ENCODE measurements at places on chromosomes 4 and X.

DNA sequence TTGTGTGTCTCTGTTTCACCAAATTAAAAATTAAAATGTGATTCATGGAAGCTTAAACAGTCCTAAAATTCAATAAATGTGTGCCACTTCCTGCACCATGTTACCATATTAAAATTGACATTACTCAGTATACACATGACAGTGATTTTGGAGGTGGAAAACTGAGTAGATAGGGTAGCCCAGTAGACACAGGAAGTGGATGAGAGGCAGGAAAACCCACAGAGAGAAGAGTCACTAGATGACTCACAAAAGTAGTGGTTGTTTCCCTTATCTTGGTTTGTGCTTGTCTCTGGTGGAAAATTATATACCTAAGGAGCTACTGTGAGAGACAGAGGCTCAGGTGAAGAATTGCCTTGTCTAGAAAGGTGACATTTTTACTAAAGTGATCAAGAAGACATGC is 375.8 kb upstream of the CXorf51B start:
- DNase-seq: no peak

- peak; percentile 13 for DNase-seq
These were observed 105.6 kb downstream of the CNKSR2 start for GRCh38 chrX:21479695-21480270.

DNA sequence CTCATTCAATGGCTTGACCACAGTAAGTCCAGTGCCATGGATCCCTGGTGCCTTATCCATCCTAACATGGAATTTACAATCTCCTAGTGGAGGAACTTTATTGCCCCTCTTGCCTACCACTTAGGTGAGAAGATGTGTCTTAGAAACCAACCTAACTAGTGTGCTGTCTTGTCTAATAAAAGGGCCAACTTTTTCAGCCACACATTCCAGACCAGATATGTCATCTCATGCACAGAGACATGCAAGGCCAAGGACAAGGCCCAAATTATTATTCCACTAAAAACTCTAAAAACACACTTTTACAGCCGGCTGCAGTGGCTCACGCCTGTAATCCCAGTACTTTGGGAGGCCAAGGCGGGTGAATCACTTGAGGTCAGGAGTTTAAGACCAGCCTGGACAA is 10.6 kb upstream of the PRDX4 start:
- DNase-seq: no peak

GRCh38 chr4:140271553-140271952 is 101.9 kb upstream of the SCOC start:
- DNase-seq: no peak

DNA sequence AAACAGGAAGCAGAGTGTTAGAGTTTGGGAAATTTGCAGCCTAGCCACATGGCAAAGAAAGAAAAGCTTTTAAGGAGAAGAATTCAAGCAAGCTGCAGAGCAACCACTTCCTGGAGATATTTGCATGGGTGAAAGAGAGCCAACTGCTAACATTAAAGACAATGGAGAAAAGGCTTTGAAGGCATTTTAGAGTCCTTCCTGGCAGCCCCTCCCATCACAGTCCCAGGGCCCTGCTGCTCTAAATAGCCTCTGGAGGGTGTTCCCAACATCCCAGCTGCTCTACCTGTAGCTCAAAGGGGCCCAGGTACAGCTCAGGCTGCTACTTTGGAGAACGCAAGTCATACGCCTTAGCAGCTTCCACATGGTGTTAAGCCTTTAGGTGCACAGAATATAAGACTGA is 235.9 kb upstream of the FMR1 start:
- no peak for DNase-seq

- no peak for DNase-seq
These were observed 13.3 kb downstream of the CETN2 start for GRCh38 chrX:152817078-152817764.

DNA sequence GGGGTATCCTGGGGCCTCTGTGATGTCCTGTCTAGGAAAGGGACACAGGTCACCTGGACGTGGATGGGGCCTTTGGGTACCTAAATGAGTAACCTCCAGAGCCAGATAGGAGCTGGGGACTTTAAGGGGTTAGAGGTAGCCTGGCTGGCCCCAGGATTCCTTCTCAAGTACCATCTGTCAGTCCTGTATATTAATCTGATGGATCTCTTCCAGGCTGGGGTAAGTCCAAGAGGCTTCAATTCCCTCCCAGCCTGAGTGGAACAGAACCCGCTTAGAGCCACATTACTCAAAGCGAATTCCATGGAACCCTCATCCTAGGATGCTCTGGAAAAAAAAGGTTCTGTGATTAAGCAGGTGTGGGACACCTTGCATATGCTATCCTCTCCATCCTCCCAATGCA is 24.8 kb upstream of the MAP3K15 start:
- no peak for DNase-seq

- DNase-seq: no peak
These were observed 5.3 kb upstream of the GPR78 start for GRCh38 chr4:8574796-8575370.

DNA sequence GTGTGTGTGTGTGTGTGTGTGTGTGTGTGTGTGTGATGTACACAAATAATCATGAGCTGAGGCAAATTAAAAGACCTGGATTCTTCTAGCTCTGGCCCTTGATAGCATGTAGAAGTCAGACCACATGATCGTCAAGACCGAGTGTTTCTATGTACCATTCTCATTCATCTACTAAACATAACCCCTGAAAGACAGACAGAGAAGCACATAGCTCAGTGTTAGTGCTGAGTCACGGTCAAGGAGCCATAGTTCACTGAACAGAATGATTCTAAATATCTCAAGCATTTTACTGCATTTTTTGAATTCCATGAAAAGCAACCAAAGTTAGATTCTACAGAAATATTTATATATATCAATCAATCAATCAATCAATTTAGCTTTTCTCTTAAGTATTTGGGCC is 412.3 kb upstream of the CXorf51A start:
- DNase-seq: no peak

- no peak for DNase-seq
These were observed 15.6 kb upstream of the UGT2A1 start for GRCh38 chr4:69668680-69669079.

DNA sequence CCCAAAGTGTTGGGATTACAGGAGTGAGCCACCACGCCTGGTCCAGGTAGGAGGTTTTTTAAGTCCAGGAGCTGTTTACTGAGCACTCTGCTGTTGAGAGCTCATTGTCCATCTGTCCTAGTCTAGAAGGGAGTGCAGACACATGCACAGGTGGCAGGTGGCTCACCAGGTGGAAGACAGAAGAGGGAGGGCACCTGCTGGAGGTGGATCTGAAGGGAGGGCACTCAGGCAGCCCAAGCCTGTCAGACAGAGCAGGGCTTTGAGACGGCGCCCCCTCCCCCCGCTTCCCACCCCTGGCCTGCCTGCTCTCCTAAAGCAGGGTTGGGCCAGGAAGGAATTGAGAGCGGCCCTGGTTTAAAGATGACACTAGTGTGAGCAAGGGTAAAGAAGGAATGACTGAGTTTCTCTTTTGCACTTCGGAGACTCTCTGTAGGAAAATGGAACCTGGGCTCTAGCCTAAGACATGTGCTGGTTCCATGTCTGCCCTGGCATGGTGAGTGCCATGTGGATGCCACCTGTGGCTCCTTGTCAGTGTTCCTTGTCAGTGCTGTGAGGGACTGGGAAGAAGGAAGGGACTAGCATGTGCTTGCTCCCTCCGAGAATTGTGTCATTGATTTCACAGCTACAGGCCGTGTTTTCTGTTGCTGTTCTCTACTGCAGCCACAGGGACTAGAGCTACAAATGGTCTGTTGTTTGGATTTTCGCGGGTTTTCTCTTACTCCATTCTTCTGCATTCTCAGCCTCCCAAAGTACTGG is 108.6 kb downstream of the TNIP2 start:
- DNase-seq: no peak

DNA sequence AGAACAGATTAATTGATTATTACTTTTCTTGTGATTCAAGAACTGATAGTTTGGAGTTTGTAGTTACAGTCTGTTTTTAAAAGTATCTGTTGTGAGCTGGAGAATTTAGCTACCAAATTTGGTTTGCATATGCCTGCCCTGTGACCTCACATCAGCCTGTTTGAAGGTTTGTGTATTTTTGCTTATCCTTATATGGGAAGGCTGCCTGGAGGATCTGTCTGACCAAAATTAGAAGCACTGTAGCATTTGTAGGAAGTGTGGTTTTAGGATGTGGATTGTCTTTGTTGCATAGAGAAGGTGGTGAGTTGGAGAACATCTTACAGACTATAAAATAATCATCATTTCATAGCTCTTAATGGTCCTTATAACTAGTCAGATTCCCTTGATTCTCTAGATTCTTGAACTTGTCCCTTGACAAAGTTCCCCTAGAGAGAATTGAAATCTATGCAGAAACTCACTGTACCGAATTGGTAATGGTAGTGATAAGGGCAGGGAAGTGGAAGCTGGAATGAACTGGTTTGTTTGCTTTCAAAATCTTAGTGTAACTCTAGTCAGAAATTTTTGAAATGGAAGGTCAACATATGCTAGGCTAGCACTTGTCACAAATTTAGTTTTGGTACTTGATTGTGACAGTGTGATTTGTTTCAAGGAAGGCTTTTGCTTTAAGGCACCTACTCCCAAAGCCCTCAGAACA is 57.3 kb downstream of the SH3BGRL start:
- DNase-seq: no peak

GRCh38 chr4:73668782-73669201 is 48.6 kb upstream of the RASSF6 start:
- DNase-seq: no peak

GRCh38 chr4:157895205-157895604 is 277.6 kb downstream of the GASK1B start:
- no peak for DNase-seq

DNA sequence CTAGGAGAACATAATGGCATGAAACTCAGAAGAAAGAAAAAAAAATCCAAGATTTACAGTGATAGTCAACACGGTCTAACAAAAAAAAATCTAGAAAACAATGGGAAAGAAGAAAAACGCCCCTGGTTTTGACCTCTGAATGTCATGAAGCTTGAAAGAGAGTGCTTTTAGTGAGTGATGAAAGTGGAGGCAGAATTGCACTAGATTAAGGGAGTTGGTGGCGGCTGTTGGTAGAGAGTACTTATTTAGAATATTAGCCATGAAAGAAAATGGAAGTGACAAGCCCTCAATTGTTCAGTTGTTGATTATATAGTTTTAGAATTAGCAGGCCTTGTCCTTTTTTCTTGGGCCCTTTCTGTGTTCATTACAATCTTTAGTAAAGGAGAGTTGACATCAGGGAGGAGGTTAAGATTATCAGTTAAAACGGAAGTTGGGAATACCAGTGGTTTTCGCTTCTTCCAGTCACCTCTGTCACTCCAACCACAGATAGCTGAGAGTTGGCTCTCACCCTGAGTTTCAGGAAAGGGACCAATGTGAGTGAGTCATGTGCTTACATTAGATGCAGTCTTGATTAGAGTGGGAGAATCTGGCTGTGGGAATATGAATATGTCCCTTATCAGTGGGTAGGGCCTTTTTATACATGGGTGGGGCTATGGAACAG is 29.7 kb downstream of the EREG start:
- DNase-seq: no peak

- DNase-seq: peak; percentile 15
These were observed 10.2 kb downstream of the PDGFC start for GRCh38 chr4:156961196-156962057.

- DNase-seq: no peak
These were observed 23.6 kb upstream of the TBC1D14 start for GRCh38 chr4:6885953-6886557.

- DNase-seq: no peak
These were observed 154.5 kb downstream of the FANCB start for GRCh38 chrX:14718403-14718802.

GRCh38 chr4:174449944-174450785 is 72.1 kb downstream of the HPGD start:
- DNase-seq: no peak

DNA sequence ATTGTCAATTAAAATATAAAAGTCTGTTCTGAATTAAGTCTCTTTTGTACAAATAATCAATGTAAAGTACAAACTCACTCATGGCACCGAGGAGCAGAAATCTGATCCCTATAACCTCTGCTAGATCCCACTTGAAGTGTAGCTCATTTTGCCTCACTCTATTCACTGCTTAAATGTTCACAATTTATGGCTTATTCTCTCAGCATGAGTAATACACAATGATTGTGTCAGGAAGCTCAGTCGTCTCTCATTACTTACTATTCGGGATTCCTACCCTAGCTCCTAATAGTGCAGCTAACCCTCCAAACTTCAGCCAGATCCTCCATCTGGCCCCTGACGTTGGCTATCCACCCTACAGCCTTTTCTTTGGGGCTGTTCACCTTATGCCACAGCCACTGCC is 4.7 kb upstream of the AMMECR1 start:
- DNase-seq: no peak

DNA sequence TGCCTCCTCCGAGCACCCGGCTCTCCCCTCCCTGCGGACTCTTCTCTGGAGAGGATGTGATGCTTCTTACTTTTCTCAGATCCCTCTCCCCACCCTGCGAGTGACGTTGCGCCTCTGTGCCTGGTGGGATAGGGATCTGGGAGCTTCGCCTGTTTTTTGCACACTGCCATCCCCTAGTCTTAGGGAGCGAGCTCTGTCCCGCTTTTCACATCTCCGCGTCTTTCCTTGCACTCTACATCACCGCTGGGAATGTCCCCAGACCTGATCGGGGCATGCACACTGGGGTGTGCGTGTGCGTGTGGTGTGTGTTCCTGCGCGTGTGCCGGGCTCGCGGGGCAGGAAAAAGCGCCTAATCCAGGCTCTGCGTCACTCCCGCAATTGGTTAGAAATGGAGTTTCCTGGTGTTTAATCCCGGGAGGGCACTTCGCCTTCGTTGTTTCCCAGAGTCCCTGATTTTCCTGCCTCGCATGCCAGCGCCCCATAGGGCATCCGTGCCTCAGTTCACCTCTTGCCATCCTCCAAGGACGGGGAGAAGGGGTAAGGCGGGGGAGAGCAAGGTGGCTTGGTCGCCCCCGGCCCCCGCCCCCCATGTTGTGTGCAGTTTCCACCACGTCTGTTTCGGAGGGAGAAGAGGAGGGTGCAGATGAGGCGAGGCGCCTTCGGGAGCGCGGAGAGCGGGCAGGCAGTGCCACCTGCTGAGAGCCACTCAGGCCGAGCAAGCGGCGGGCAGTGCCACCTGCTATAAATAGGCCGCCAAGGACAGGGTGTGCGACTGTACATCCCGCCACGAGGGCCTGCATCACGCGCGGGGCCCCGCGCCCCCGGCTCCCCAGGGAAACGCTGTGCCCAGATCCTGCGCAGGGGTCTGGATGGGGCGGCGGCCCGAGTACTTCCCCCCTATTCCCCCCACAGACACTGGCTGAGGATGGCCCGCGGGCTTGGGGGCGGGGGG is 759 bp upstream of the TBC1D1 start:
- no peak for DNase-seq

- DNase-seq: no peak
These were observed 32.8 kb downstream of the HTT start for GRCh38 chr4:3107271-3107670.

GRCh38 chrX:108268434-108269080 is 169.7 kb downstream of the COL4A6 start:
- DNase-seq: no peak

DNA sequence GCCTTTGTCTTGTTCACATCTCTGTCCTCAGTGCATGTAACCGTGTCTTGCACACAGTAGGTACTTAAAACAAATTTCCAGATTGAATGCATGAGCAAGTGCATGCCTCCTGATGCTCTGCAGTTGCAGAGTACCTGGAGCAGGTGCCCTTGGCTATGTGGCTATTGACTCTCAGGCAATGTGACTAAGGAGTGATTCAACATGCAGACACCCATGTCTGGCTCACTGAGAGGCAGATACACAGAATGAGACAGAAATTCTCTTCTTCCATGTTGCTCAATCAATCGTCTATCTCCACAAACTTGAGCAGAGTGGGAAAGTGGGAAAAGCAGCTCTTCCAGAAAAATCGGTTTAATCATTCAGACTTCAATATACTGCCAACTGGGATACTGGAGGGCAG is 111.0 kb downstream of the CHRDL1 start:
- no peak for DNase-seq

All from NCI-H2081 treated with DMSO at 0.1 percent for 48 hours (cell line).